Aorta (tissue), 5 donors: ENCODE measurements at places on chromosomes 5 and 9. TPM values are rescaled to one million over a fixed set of nuclear protein-coding genes. Genes with fewer than 3 reads are reported as not detected.
A peak's percentile ranks its signal among the peaks of the same experiment; 100 is the strongest.

Gene GRHPR
- total RNA-seq: 75.3 TPM

DNA sequence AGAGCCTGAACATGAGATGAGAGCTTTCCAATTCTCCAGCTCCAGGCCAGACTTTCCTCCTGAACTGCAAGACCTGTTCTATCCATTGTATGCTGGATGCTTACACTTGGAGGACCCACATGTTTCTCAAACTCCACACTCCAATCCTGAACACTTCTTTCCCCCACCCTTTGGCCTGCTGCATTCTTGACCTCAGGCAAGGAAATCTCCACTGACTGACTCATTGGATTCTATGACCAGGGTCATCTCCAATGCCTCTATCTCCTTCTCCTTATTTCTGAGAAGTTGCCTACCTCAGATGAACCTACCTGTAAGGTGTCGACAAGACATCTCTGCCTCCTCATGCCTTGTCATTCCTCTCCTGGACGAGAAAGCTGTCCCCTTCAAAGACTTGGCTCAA is 153.6 kb downstream of the CRB2 start:
- no peak overlapping the region for H3K27ac ChIP-seq
- H3K36me3 ChIP-seq: no peaks in the 10 kb centered on the region
- H3K4me1 ChIP-seq: no peaks in the 10 kb centered on the region
- H3K4me3 ChIP-seq: no peak overlapping the region
- no peak for DNase-seq
- no peaks in the 10 kb centered on the region for H3K27me3 ChIP-seq

- no peak overlapping the region for H3K4me3 ChIP-seq
- H3K4me1 ChIP-seq: no peaks in the 10 kb centered on the region
- H3K27ac ChIP-seq: no peak overlapping the region
- no peaks in the 10 kb centered on the region for H3K27me3 ChIP-seq
- no peak for DNase-seq
- no peaks in the 10 kb centered on the region for H3K36me3 ChIP-seq
Observed at GRCh38 chr5:137600721-137601360, 101.7 kb upstream of the SPOCK1 start.

DNA sequence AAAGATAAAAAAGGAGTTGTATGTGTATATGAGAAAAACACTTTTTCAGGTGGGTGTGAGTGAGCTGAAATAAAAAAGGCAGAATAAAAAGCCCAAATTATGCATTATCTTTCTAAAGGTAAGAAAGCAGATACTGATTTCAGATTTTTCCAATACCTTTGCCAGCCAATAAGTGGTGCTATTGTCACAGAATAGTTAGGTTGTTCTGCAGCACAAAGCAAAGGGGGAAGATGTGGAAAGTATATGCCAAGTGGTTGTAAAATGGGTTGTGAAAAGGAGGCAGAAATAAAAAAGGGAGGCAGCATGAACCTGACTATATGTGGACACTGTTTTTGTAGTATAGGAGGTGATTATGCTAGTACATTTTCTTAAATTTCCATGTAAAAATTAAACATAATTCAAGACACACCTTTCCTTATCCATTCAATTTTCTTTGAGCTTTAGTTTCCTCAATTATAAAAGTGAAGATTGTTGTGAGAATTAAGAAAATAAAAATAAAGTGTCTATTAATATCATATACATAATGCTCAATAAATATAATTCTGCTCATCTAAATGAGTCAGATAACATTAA is 106.7 kb downstream of the SMIM15 start:
- H3K36me3 ChIP-seq: no peaks in the 10 kb centered on the region
- H3K4me3 ChIP-seq: no peak overlapping the region
- no peak overlapping the region for H3K27ac ChIP-seq
- no peaks in the 10 kb centered on the region for H3K27me3 ChIP-seq

- no peaks in the 10 kb centered on the region for H3K27me3 ChIP-seq
- no peaks in the 10 kb centered on the region for H3K36me3 ChIP-seq
- peak; percentile 94 for DNase-seq
- H3K27ac ChIP-seq: peak overlapping the region; percentile 93
- H3K4me3 ChIP-seq: no peak overlapping the region
Observed at GRCh38 chr9:127185931-127186781, 63.7 kb upstream of the ANGPTL2 start.

Gene AGXT2
- total RNA-seq: not detected

DNA sequence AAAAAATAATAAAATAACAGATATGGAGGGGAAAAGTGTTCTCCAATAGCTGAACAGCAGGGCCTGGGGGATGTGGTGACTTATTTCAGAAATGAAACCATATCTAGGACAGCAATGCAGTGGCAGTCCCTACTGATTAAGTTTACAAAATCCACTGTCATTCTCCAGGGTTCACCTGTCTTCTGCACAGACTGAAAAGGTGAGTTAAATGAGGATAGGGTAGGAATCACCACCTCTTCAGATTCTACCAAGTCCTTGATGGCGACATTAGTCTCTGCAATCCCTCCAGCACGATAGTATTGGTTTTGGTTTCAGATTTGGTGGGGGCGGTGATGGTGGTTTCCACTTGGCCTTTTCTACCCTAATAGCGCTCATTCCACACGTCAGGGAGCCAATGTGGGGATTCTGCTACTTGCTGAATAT is 32.3 kb upstream of the NPM1 start:
- no peak overlapping the region for H3K27ac ChIP-seq
- no peak overlapping the region for H3K4me3 ChIP-seq
- H3K27me3 ChIP-seq: no peaks in the 10 kb centered on the region
- no peaks in the 10 kb centered on the region for H3K4me1 ChIP-seq
- H3K36me3 ChIP-seq: no peaks in the 10 kb centered on the region

Gene FGF1
- total RNA-seq: 24.4 TPM

Gene OR1J2
- total RNA-seq: not detected

DNA sequence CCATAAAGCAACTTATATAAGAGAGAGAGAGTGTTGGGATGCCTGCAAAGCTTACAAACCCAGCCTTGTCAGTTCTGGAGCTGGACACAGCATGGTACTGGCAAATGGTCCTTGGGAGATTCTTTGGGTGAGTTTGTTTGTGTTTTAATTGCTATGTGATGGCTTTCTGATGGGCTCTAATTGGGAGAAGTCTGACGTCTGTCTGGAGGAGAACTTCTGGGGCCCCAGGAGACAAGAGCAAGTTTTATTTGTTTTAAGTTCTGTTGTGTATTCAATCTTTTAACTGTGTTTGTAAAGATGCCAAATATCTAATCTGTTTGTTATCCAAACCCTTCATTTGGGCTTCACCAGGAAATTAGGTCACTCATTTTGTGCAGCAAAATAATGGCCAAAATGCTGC is 50.3 kb upstream of the AFAP1L1 start:
- H3K4me3 ChIP-seq: no peak overlapping the region
- H3K27me3 ChIP-seq: no peaks in the 10 kb centered on the region
- H3K4me1 ChIP-seq: no peaks in the 10 kb centered on the region
- H3K36me3 ChIP-seq: no peaks in the 10 kb centered on the region
- no peak for DNase-seq
- H3K27ac ChIP-seq: no peak overlapping the region

- no peak within 1 kb of the TSS for H3K27ac ChIP-seq
- no peaks in the 10 kb centered on the region for H3K4me1 ChIP-seq
- no peaks in the 10 kb centered on the region for H3K27me3 ChIP-seq
Observed at GRCh38 chr9:36169166-36169565, at the start of gene CCIN. Gene CCIN (plus strand): TSS chr9:36169388. CDS start chr9:36169503, 115 bp downstream.

DNA sequence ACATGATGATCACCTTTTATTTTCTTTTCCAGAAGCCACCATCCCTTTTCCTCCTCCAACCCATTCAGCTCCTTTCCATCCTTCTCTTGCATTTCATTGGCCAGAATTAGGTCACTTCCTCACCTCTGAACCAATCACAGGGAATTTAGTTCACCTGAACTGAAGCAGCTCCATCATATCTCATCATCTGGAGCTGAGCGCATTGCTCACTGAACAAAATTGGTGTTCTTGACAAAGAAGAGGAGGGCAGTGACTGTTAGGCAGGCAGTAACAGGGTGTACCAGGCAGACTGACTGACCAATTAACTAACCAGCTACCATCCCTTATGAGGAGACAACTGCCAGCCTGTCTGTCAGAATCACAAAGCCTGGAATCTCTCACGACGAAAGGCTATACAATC is 1.8 kb upstream of the ZNF354A start:
- DNase-seq: no peak
- H3K4me3 ChIP-seq: no peak overlapping the region
- H3K27me3 ChIP-seq: no peaks in the 10 kb centered on the region
- no peaks in the 10 kb centered on the region for H3K4me1 ChIP-seq
- no peaks in the 10 kb centered on the region for H3K36me3 ChIP-seq

Gene PCDHGA5
- total RNA-seq: 11.5 TPM

- H3K27ac ChIP-seq: no peak overlapping the region
- DNase-seq: peak; percentile 60
- no peaks in the 10 kb centered on the region for H3K36me3 ChIP-seq
- no peaks in the 10 kb centered on the region for H3K4me1 ChIP-seq
- no peak overlapping the region for H3K4me3 ChIP-seq
Observed at GRCh38 chr9:87695523-87695922, 30.4 kb upstream of the CTSL start.

DNA sequence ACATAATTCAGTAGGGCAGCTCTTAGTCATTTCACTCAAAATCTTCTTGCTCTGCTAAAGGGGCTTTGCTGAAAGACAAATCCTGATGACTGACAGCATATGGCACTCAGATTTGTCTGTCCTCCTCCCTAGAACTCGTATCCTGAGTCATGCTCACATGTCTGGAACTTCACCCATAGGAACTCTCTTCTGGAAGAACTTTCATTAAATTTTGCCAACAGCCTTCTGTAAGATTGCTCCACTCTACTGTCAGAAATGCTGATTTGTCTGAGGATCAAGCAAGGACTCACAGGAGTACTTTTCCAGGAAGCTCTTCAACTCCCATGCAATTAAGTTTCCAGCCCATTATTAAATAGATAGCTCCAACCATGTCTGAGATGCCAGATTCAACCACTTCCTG is 59.8 kb upstream of the SNX2 start:
- DNase-seq: no peak
- H3K36me3 ChIP-seq: no peaks in the 10 kb centered on the region
- no peak overlapping the region for H3K27ac ChIP-seq
- no peak overlapping the region for H3K4me3 ChIP-seq

Gene ZNG1F
- 4.0 TPM for total RNA-seq

Gene ZNF883
- total RNA-seq: 2.1 TPM

DNA sequence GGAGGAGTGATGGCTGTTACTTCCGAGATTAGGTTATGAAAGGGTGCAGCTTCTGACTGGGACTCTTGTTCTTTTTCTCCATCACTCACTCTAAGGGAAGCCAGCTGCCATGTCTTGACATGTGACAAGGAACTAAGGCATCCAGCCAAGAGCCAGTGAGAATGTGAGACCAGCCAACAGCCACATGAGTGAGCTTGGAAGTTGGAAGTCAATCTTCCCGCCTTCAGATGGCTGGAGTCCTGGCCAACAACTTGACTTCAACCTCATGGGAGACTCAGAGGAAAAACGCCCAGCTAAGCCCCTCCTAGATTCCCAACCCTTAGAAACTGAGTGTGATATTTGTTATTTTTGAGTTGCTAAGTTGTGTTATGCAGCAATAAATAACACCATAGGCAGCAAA is 201.1 kb downstream of the SNX18 start:
- peaks cover 2% of the 10 kb centered on the region for H3K4me1 ChIP-seq
- peak overlapping the region; percentile 37 for H3K27ac ChIP-seq
- H3K4me3 ChIP-seq: no peak overlapping the region

Gene TRPM6
- total RNA-seq: 3.6 TPM

GRCh38 chr5:150078802-150079689 is 7.3 kb downstream of the CSF1R start:
- H3K4me3 ChIP-seq: no peak overlapping the region
- H3K36me3 ChIP-seq: no peaks in the 10 kb centered on the region
- no peaks in the 10 kb centered on the region for H3K4me1 ChIP-seq
- H3K27me3 ChIP-seq: no peaks in the 10 kb centered on the region

DNA sequence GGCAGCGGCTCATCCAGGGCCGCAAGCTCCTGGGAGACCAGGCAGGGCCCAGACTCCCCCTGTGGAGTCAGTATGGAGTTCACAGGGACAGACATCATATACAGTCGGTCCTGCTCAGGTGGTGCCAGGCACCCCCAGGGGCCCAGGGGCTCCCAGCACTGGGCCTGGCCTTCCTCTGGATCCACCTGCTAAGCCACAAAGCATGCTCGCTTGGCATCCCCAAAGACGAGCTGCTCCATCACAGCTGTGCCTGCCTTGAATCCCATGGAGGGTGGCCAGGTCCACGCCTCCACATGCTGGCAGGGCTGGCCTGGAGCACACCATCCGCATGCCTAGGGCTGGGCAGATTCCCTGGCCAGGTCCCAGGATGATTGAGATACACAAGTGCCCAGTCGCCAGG is 4.6 kb downstream of the BICD2 start:
- no peaks in the 10 kb centered on the region for H3K4me1 ChIP-seq
- DNase-seq: peak; percentile 87
- H3K27ac ChIP-seq: no peak overlapping the region
- H3K27me3 ChIP-seq: no peaks in the 10 kb centered on the region
- no peaks in the 10 kb centered on the region for H3K36me3 ChIP-seq

Gene IFNK
- not detected for total RNA-seq

DNA sequence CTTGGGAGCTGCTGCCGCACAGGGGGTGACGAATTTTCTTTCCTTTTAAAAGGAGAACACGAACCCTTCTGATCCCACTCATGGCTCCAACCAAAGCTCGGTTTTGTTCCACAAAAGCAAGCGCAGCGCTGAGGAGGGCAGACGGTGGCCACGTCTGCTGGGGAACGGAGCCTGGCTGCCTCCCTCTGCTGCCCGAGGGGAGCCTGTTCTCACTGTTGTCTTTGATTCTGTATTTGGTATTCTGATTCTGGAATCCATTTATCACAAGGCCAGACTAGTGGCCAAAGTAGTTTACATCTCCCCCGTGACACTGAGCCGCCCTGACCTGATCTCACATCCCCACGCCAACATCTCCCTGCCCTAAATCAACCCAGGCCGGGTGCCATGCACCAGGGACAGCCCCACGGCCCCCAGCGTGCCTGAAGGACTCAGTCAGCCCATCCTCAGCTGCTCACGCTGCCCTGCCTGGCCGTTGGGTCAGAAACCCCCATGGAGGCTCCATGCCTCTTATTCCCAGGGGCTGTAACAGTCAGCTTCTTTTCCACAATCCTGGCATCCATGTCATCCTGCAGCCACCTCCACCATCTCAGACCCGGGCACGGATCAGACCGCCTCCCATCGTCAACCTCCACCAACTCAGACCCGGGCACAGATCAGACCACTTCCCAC is 6.7 kb upstream of the NSMF start:
- no peak overlapping the region for H3K27ac ChIP-seq
- no peaks in the 10 kb centered on the region for H3K4me1 ChIP-seq
- H3K36me3 ChIP-seq: no peaks in the 10 kb centered on the region
- peak; percentile 39 for DNase-seq
- H3K27me3 ChIP-seq: no peaks in the 10 kb centered on the region
- no peak overlapping the region for H3K4me3 ChIP-seq

- no peaks in the 10 kb centered on the region for H3K36me3 ChIP-seq
- H3K27me3 ChIP-seq: no peaks in the 10 kb centered on the region
- H3K27ac ChIP-seq: no peak overlapping the region
Observed at GRCh38 chr5:109411627-109412026, 1.9 kb upstream of the PJA2 start.

Gene SLCO6A1
- not detected for total RNA-seq

GRCh38 chr9:19411316-19411715 is 2.5 kb downstream of the ACER2 start:
- peaks cover 2% of the 10 kb centered on the region for H3K4me1 ChIP-seq
- no peak overlapping the region for H3K4me3 ChIP-seq
- no peak overlapping the region for H3K27ac ChIP-seq
- H3K27me3 ChIP-seq: no peaks in the 10 kb centered on the region
- H3K36me3 ChIP-seq: no peaks in the 10 kb centered on the region
- no peak for DNase-seq

- no peaks in the 10 kb centered on the region for H3K4me1 ChIP-seq
- H3K27ac ChIP-seq: no peak overlapping the region
- H3K27me3 ChIP-seq: no peaks in the 10 kb centered on the region
Observed at GRCh38 chr5:156883316-156883875, 33.3 kb downstream of the PPP1R2B start.
